Pulmonary artery endothelial cell (primary cell): ENCODE measurements at places on chromosomes 7 and 10.

DNA sequence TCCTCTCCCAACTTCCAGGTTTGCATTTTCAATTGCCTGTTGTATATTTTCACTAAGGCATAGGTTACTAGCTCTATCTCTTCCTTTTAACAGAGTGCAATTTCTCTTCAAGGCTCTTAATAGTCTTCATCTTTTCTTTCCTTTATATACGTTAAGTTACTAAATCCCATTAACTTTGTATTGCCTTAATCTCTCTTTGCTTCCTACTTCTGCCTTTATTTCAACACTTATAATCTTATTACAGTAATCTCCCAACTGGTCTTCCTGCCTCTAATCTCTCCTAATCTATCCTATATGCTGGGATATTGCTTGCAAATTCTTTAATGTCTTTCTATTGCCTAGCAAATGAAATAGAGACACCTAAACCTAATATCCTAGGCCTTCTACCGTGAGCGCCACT is 26.1 kb downstream of the ST7 start:
- DNase-seq, result no peak

GRCh38 chr10:70655316-70655715 is 17.0 kb upstream of the ADAMTS14 start:
- DNase-seq, result no peak

DNA sequence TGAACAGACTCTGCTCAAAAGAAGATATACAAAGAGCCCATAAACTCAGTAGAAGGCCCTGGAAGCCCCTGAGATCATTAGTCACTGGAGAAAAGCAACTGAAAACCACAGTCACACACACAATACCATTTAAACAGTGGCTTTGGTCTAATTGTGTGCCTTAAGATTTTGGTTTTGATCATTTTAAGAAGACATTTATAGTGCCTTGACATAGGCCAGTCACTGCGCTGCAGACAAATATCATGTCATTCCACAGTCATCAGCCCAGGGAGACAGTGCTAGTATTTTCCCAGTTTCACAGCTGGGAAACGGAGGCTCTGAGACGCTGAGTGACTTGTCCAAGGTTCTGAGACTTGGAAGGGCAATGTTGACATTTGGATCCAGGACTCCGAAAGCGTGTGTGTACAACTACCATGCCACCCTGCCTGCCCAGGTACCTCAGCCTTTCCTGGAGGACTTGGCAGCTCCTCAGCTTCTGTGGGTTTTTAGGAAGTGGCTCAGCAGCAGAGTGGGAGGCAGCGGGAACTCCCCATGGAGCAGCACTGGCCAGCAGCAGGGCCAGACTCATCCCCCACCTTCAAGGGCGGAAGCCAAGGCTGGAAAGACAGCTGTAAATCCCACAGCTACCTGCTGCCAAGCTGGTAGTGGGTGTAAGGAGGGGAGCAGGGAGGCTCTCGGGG is 173.9 kb downstream of the WDR11 start:
- no peak for DNase-seq

GRCh38 chr7:117006907-117007684 is 53.8 kb downstream of the ST7 start:
- no peak for DNase-seq

GRCh38 chr7:98339043-98339442 is 57.6 kb downstream of the BRI3 start:
- no peak for DNase-seq

- no peak for DNase-seq
Measured at GRCh38 chr10:33566001-33566400, 231.5 kb upstream of the NRP1 start.

GRCh38 chr10:104334561-104334960 is 3.7 kb downstream of the ITPRIP start:
- no peak for DNase-seq

GRCh38 chr7:151003572-151003971 is 12.8 kb downstream of the NOS3 start:
- peak; percentile 83 for DNase-seq

GRCh38 chr10:104209575-104210198 is 22.5 kb downstream of the CFAP43 start:
- no peak for DNase-seq

- no peak for DNase-seq
Measured at GRCh38 chr7:108598914-108599580, 29.4 kb downstream of the DNAJB9 start.

DNA sequence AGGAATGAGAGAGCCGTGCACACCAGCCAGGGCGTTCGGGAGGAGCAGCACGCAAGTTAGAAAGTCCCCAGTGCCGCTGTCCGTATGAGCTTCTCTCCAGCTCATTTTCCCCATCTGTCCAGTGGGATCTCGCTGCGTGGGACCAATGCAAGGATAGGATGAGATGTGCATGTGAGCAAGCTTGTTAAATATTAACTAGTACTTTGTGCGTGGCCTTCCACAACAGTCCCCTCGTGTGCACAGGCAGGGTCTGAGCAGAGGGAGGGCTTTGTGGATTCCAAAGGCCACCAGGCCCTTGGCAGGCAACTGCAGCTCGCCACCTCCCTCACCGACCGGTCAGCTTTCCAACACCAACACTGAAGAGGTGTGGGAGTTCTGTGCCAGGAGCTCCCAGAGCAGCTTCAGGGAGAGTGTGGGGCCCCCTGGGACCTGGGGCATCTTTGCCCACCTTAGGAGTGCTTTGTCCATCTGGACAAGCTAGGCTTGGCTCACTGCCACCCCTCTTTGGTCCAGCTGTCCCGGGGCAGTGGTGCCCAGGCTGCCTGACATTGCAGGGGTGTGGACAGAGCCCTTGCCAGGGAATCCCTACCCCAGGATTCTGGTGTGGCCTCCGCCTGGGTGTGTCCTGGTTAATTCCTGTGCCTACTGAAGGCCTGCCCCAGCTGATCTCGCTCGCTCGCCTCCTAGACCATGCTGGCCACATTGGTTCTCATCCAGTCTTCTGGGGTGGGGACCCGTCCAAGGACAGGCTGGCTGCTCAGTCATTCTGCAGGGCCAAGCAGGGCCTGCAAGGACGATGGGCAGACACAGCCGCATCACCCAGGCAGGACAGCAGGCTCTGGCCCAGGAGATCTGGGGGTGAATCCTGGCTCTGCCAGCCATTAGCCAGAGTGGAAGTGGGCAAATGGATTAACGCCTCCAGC is 5.3 kb downstream of the FAM20C start:
- DNase-seq, result no peak

GRCh38 chr7:83574616-83575015 is 74.3 kb downstream of the SEMA3E start:
- DNase-seq, result no peak

GRCh38 chr10:71838264-71839211 is 12.5 kb downstream of the PSAP start:
- DNase-seq, result no peak

- no peak for DNase-seq
Measured at GRCh38 chr7:106392590-106392989, 107.8 kb upstream of the NAMPT start.

GRCh38 chr7:77651575-77652162 is 44.6 kb upstream of the RSBN1L start:
- no peak for DNase-seq

- no peak for DNase-seq
Measured at GRCh38 chr10:124076148-124076733, 17.2 kb downstream of the CHST15 start.

- DNase-seq, result no peak
Measured at GRCh38 chr7:42407021-42407710, 170.2 kb upstream of the GLI3 start.

DNA sequence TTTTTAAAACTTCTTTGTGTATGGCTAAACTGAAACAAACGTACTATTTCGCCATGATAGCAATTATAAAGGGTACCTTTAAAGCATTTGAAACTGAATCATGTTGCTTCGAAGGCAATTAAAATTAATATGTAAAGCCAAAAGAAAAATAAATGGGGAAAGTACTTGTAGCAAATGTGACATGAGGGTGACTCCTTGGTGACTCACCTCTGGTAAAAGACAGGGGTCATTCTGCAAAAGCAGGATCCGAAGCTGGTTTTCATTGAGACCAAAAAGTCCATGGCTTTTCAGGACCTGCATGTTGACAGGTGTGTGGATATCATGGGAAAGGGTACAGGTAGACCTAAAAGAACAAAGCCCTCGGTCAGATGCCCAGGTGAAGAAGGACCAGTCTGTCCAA is 1.5 kb downstream of the ZC3HAV1L start:
- no peak for DNase-seq

DNA sequence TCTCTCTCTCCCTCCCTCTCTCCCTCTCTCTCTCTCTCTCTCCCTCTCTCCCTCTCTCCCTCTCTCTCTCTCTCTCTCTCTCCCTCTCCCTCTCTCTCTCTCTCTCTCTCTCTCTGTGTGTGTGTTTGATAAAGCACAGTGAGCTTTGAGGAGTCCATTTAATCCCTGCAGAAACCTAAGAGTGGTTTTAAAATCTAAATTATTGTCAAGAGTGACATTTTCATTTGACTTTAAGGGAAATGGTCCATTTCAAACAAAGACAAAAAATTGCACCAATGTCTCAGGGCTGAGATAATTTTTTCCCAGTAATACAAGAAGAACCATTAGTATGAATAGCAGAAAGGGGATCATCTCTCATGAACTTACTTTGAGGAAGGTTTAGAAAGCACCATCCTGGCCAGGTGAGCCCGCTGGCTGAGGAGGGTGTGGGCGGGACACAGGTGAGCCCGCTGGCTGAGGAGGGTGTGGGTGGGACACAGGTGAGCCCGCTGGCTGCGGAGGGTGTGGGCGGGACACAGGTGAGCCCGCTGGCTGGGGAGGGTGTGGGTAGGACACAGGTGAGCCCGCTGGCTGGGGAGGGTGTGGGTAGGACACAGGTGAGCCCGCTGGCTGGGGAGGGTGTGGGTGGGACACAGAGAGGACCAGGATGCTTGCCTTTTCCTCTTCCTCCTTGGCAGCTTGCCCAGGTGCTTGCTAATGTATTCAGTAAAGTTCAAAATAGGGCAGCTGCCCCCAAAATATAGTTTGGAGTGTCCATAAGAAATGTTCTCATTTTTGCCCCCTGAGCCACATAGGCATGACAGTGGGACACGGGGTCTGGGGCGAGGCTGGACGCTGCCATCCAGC is 125.0 kb downstream of the DNAJB6 start:
- DNase-seq, result no peak

DNA sequence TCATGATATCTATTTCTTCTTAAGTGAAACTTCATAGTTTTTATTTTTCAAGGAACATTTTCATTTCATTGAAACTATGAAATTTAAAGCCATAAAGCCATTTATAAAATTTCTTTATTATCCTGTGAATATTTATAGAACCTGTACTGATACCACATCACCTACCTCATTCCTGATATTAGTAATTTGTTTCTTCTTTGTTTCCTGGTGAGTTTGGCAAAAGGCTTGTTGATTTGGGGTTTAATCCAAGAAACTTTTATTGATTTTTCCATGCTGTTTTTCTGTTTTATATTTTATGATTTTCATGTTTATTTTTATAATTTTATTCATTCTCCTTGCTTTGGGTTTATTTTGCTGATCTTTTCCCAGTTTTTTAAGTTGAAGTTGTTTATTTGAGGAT is 669.4 kb downstream of the NXPH1 start:
- no peak for DNase-seq

DNA sequence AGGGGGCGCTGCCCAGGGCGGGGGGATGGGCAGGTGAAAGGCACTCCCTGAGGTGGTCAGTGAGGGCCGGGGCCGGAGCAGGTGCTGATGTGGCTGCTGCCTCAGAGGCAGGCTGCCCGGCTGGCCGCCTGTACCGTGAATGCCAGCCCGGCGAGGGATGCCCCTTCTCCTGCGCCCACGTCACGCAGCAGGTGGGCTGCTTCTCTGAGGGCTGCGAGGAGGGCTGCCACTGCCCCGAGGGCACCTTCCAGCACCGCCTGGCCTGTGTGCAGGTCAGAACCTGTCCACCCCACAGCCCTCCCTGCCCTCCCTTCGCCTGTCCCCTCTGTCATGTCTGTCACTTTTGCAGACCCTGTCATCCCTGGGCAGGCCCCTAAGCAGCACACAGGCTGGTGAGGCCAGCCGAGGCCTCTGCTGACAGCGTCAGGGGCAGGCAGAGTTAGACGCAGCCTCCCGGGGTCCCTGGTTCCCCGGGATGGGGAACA is 21.9 kb upstream of the ZNF862 start:
- no peak for DNase-seq
